ENCODE measurements at places on chromosomes 3 and 15.

DNA sequence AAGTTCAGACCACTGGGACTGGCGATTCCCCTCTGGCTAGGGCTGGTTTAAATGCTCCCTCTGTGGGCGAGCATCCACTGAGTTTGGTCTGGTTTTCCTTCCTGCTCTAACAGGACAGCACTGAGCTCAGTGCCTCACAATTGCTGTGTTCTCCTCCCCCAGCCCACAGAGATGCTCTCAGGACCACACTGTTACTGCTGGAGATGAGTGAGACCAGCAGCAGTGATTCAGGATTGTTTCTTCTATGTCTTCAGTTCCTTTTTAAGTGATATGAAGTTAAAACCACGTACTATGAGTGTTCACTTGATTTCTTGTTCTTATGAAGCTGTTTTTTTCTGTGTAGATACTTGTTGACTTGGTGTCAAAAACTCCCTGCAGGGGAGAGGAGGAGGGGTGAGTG, 180.4 kb upstream of the COL8A1 start:
- no peak for DNase-seq

GRCh38 chr15:81475471-81475870, 101.5 kb upstream of the TMC3 start:
- DNase-seq = no peak

GRCh38 chr15:22918056-22918455, 62.1 kb downstream of the CYFIP1 start:
- DNase-seq = no peak

DNA sequence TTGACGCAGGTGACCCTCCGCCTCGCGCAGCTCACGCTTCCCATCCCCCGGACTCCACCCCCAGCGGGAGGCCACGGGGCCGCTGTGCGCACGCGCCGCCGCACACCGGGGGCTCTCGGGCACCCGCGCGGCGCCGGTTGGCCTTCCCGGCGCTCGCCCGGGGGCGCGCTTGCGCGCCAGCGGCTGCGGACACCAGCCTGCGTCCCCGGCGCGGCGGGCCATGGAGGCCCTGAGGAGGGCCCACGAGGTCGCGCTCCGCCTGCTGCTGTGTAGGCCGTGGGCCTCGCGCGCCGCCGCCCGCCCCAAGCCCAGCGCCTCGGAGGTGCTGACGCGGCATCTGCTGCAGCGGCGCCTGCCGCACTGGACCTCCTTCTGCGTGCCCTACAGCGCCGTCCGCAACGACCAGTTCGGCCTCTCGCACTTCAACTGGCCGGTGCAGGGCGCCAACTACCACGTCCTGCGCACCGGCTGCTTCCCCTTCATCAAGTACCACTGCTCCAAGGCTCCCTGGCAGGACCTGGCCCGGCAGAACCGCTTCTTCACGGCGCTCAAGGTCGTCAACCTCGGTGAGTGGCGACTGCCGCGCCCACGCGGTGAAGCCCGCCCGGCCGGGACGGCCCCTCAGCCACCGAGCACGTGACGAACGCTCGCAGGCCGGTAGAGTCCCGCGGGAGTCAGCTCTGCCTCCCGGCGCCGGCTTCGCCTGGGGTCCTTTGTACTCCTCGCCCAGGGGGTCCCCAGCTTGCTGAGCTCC, at the start of gene C15orf61:
Gene C15orf61 (plus strand): TSS at position 103 of the 754 bp plus-strand sequence. CDS start 118 bp downstream, at position 221.
- DNase-seq = peak; percentile 82

DNA sequence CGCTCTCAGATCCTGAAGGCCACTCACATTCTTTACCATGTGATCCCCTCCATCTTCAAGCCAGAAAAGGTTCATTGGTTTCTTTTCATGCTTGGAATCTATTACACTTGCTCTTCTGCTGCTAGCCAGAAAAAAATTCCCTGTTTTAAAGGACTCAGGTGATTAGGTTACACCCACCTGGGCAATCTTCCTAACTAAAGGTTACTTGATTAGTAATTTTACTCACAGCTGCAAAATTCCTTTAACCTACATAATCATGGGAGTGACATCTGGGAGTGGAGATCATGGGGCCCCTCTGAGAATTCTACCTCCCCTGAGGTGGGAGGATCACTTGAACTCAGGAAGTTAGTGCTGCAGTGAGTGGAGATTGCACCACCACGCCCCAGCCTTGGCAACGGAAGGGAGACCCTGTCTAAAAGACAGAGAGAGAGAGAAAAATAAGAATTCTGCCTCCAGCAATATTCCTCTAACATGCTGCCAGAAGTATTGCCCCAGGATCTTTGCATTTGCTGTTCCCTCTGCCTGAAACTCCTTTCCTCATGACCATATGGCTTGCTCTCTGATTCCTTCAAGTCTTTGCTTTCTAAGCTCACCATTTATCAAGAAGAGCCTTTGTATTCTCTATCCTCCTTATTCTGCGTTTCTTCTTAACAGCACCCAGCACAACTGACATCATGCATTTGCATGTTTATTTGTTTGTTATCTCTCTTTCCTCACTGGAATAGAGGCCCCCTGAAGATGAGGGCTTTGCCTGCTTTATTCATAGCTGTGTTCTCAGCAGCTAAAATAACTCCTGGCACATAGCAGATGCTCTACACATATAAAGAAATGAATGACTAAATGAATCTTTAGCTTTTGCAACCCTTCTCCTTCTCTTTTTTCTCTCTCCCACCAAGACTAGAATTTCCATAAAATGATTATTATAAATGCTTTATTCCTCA, 68.2 kb downstream of the EDEM1 start:
- DNase-seq = no peak

GRCh38 chr15:74383695-74384565, 16.5 kb upstream of the CYP11A1 start:
- DNase-seq = no peak

GRCh38 chr3:53238886-53239285, 16.9 kb downstream of the TKT start:
- no peak for DNase-seq

DNA sequence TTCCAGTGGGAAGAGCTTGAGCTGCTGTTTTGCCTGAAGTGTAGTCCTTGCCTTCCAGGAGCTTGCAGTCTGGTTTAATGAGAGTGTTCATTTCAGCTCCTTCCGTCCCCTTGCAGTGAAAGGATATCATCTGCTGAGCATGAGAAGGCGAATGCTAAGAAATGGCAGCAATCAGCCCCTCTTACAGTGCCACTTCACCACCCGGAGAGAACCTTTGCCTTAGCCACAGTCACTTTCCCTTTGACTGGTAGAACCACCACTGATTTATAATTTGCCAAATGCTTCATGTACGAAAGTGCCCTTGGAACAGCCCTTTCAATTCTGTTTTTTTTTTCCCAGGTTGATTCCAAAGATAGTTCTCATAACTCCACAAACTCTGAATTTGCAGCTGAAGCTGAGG, 11.5 kb downstream of the TATDN2 start:
- no peak for DNase-seq

GRCh38 chr3:157069406-157069805, 90.5 kb downstream of the CCNL1 start:
- DNase-seq = no peak

- DNase-seq = peak; percentile 67
Measured at GRCh38 chr3:53938645-53939044, 47.0 kb upstream of the SELENOK start.

DNA sequence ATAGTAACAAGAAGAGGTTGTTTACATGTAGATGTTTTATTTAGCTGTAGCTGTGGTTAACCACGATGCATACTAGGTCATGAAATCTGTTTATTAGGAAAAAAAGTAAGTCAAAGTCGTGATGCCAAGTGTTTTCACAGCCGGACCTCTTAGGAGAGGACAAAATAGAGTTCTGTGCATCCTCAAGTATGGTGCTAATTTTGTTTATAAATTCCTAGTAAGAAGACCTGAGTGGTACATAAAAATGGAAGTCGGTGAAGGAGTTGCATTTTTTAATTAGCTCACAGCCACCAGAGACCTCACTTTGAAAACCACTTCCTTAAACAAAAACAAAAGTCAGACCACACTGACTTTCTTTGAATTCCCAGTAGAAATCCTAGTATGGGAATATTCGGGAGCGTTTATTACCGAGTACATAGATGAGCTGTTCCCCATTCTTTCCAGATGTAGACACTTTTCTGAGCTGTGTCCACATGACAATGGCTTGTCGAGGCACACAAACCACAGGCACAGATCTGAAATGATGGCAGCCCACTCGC, 143.6 kb upstream of the UBE2E1 start:
- no peak for DNase-seq

- DNase-seq = no peak
Measured at GRCh38 chr3:172002512-172003078, 36.8 kb upstream of the FNDC3B start.

Data from Ammon's horn (tissue), 1 donor.